ENCODE measurements at places on chromosomes 5 and 9.
A peak's percentile ranks its signal among the peaks of the same experiment; 100 is the strongest.

DNA sequence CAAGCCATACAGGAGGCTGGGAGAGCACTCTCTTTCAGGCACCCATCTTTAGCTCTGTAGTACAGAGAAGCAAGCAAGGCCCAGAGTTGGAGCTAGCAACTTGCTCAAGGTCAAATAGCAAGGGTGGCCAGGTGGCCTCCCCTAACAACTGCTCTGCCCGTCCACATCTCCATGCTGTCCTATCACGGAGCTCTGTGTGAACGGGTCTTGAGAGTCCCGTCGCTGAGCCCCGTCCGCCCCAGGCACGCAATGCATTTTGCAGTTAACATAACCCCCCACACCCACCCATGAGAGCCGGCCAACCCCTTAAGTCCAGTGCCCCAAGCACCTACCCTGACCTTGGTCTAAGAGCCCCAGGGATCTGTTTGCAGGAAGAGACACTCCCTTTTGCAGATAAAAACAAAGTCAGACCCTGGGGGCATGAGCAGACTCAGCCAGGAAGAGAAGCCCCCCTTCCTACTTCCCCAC is 1.5 kb downstream of the RNF44 start:
- no peak for DNase-seq

- DNase-seq, result no peak
Measured at GRCh38 chr5:6261256-6261655, 117.1 kb downstream of the MED10 start.

DNA sequence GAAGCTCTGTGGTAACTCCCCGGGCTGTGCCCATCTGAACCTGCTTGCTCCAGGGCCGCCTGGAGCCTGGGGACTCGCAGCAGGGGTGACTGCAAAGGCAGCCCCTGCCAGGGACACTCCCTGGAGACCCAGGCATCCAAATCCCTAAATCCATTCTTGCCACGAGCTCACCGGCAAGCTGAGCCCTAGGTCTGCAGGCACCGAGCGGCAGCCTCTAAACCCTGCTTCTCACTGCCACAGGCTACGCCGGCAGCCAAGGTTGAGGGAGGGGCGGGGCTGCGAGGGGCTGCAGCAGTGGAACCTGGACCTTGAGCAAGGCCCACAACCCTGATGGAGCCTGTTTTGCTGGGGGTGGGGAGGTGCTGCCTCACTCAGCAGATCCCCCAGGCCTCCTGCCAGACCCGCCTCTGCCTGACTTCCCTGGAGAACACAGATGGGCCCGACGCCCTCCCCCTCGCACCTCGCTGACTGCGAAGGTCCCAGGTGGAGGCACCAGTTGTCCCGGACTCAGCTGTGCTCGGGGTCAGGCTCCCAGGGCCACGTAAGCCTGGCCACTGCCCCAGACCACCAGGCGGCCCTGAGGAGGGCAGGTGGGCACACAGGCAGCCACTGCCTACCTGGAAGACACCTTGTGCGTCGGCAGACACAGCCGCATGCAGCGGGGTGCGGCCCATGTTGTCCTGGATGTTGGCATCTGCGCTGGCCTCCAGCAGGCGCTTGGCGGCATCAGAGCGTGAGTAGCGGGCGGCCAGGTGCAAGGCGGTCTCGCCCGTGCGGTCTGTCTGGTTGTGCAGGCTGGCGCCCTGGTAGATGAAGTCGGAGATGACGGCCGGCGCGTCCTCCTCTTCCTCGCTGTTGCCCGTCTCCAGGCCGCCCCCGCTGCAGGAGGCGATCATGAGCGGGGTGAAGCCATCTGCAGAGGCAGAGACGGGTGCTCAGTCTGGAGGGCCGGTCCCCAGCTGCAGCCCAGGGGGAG is 17.4 kb upstream of the SEC16A start:
- DNase-seq, result no peak

- DNase-seq, result peak; percentile 68
Measured at GRCh38 chr5:32173267-32174010, 680 bp downstream of the GOLPH3 start.

- no peak for DNase-seq
Measured at GRCh38 chr9:104808035-104808614, 44.2 kb downstream of the NIPSNAP3B start.

GRCh38 chr5:145921211-145921610 is 15.2 kb upstream of the SH3RF2 start:
- DNase-seq, result no peak

DNA sequence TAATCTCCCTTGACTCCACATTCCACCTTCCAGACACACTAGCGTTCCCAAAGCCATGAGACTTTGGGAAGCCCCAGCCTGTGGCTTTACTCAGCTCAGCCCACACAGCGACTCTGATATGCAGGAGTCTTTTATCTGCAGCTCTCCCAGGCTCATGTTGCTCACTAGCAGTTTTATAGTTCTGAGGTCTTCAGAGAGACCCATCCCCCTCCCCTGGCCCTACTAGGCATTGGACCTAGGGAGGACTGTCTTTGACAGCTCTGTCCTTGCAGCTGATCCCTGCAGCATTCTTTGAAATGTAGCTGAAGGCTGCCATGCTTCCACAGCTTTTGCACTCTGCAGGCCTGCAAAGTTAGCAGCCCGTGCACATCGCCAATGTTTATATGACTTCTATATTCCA is 19.9 kb upstream of the CYLC2 start:
- DNase-seq, result no peak

DNA sequence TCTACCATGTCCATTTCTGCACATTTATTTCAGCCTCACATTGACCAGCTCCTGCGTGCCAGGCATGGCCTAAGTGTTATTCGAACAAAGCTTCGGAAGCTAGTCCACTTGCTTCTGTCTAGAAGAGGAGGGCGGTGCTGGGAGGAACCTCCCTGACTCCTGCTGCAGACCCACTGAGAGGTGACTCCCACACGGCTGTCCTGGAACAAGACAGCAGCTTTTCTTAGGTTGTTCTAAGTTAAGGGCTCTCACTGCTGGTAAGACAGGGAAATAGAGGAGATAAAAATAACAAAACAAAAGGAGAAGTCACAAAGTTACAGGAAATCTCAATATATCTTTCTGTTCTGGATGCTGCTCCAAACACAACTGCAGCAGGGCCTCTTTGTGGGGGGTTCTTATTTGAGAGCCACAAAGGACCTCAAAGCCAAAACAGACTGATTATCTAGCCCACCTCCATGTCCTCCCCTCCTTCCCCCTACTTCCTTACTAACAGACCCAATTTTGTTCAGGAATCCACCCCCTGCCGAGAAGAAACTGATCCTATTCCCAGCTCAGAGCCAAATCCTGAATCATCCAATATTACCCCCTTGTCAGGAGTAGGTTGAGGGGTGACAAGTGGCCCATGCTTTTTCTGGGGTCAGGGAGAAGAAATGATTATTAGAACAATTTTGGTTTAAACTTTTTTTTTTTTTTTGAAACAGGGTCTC is 28.4 kb upstream of the KCNIP1 start:
- peak; percentile 48 for DNase-seq

GRCh38 chr9:115882911-115883310 is 270.7 kb upstream of the PAPPA start:
- no peak for DNase-seq

- DNase-seq, result no peak
Measured at GRCh38 chr5:147520450-147520849, 10.6 kb upstream of the DPYSL3 start.

DNA sequence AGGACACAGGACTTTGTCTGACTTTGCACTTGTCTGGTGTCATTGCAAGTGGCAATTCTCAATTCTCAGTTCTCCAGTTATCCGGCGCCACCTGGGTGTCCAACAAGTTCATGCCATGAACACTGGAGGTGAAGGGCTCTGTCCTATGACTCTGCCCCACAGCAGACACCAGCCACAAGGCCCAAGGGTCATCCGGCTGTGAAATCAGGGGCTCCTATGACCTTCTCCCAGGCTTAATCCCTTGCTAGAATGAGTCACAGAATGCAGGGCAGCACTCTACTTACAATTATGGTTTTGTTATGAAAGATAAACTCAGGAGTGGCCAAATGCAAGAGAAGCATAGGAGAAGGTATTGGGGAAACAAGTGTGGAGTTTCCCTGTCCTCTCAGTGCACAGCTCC is 392.0 kb downstream of the GADD45G start:
- DNase-seq, result no peak

DNA sequence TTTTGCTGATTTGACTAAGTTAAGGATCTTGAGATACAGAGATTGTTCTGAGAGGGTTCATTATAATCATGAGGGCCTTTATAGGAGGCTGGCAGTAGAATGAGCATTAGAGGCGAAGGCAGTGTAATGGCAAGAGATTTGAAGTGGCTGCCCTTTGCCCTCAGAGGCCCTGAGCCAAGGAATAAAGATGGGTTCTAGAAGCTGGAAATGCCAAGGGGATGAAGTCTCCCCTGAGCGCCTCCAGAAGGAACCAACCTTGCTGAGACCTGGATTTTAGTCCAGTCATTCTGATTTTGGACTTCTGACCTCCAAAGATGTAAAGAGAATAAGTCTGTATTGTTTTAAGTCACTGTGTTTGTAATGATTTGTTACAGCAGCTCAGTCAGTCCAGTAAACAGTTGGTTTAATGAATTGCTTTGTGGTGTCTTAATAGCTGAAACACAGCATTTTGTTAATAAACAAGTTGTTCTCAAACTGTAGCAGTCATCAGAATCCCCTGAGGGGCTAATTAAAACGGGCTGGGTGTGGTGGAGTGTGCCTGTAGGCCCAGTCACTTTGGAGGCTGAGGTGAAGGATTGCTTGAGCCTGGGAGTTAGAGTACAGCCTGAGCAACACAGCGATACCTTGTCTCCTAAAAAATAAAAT is 23.2 kb downstream of the GLRX start:
- DNase-seq, result no peak

DNA sequence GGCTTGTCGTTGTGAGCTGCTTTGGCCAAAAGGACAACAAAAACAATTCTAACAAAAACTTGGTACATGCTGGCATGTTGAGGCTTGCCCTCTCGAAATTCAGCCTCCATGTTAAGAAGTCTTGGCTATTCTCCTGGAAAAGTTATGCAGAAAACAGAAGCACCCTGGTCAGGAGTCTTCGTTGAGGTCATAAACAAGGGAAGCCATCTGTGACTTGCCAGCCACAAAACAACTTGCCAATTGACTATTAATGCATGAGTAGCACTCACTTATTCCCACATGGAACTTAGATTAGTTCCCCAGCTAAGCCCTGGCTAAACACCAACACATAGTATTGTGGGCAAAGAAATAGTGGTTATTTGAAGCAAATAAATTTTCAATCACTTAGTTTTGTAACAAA is 521.0 kb upstream of the CHD1 start:
- DNase-seq, result no peak

DNA sequence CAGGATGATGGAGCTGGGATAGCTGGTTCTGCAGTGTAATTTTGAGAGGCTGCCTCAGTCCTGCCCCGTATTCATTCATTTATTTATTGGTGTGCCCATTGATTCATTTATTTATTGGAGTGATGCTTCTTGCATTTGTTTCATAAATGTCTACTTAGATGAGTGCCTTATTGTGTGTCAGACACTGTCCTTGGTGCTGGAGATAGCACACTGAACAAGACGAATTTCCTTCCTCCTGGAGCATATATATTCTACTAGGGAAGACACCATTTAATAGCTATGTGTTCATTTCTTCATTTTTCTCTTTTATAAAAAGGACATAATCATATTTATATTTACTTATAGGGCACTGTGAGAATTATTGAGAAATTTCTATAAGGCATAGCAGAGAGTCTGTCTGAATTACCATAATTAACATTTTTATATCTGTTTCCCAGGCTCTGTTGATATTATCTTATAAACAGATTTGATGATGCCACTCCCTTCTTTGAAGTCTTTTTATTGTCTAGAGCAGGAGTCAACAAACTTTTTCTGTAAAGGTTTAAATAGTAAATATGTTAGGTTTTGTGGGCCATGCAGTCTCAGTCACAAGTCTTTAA is 433.9 kb upstream of the ZNF608 start:
- DNase-seq, result no peak

- DNase-seq, result no peak
Measured at GRCh38 chr9:137731947-137732813, 113.4 kb downstream of the EHMT1 start.
